ENCODE measurements at places on chromosomes 1 and 21. TPM values are rescaled to one million over a fixed set of nuclear protein-coding genes. Genes with fewer than 3 reads are reported as not detected.

- no peak for DNase-seq
These were observed 274.9 kb downstream of the RRAGC start for GRCh38 chr1:38584448-38585355.

GRCh38 chr1:65147424-65148177 lies 402 bp upstream of the AK4 start:
- DNase-seq = peak; percentile 52

DNA sequence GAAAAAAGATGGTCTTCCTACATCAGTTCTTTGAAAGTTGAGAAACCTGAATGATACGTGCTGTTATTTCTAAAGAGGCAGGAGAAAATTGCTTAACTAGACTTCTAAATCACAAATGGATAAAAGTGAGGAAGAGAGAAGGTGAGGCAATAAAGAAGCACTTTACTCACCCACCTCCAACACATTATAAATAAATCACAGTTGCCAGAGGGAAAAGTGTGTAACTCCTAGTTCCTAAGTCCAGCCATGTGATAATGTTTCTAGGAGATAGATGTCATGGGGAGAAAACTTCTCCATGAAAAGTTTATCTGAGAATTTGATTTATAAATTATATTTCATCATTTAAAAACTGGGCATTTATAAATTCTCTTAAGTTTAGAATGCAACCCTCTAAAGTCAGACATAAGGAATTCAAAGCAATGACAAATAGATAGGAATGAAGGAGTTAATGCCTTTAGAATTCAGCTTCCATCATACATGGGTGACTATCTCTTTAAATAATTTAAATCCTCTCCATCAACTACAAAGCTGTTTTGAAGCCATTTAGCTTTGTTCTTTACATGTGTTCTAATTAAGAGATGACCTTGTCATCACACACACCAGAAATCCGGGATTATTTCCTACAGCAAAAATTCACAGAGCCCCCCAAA lies 60.0 kb downstream of the NRIP1 start:
- DNase-seq = no peak

SEMA4A gene
- polyA plus RNA-seq = 1.2 TPM

DNA sequence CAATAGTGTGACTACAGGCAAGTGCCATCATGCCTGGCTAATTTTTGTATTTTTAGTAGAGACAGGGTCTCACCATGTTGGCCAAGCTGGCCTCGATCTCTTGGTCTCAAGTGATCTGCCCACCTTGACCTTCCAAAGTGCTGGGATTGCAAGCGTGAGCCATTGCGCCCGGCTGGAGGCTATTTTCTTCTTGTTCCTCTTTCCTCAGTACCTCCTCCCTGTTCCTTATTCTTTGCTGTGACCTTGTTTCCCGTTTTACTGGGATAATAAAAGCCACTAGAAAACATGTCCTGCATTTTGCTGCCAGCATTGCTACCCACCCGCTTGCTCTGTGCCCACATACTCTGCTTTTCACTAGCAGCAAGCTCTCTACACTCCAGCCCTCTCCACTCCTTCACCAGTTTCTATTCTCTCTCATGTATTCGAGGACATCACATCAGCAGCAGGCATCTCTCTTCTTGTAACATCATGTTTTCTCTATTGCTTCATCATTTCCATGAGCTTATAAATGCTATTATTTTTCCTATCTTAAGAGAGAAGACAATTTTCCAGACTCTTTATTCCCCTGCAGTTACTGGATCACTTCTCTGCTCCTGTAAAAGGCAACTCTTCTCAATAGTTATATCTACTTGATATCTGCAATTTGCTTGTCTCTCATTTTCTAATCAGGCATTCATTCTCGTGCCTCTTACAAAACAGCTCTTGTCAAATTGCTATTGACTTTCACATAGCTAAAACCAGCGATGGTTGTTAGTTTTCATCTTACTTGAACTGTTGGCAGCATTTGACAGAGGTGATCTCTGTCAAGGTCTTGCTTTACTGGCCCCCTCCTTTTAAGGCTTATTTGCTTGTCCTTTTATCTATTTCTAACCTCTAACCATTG lies 34.5 kb upstream of the C21orf91 start:
- DNase-seq = no peak

SYPL2 gene
- 3.0 TPM for polyA plus RNA-seq

- DNase-seq = no peak
These were observed 80.3 kb upstream of the CYYR1 start for GRCh38 chr21:26653430-26653829.

DNA sequence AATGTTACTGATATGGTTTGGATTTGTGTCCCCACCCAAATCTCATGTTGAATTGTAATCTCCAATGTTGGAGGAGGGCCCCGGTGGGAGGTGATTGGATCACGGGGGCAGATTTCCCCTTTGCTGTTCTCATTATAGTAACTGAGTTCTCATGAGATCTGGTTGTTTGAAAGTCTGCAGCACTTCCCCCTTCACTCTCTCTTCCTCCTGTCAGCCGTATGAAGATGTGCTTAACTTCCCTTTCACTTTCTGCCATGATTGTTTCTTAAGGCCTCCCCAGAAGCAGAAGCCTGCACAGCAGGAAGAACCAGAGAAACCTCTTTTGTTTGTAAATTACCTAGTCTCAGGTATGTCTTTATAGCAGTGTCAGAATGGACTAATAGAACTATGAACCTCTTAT lies 28.4 kb downstream of the TRIM33 start:
- no peak for DNase-seq

DNA sequence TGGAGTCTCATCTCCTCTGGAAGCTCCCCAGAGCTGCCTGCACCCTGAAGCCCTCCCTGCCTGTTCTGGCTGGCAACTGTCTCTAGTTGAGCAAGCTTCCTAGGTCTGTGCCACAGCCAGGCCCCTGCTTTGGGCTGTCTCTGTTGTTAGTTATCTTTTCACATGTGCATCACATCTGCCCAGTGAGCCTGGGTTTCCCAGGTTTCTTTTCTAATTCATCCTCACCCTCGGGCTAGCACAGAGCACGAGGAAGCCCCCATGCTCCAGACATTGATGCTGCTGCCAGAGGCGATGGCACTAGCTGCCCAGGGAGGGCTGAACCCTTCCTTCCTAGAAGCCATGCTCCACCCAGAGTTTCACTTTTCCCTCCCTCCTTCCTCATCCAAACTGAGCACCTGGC lies 27.2 kb downstream of the RASSF5 start:
- DNase-seq = no peak

DNA sequence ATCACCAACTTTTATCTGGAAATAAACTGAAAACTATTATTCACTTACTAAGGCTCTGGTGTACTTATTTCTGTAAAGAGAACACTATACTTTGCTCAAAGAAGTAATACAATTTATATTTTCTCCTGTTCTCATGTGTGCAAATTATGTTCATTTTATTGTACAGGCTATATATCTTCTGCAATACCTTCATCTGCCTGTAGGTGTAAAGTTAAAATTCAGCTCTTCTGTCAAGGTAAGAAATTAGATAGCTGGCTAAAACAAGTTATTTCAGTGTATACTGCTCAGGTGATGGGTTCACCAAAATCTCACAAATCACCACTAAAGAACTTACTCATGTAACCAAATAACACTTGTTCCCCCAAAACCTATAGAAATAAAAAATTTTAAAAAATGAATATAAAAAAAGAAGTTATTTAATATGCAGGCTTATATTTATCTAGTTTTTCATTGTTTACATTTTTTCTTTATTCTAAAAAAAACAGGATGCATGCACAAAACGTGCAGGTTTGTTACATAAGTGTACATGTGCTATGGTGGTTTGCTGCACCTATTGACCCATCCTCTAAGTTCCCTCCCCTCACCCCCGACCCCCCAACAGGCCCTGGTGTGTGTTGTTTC lies 81.5 kb downstream of the PTGER3 start:
- DNase-seq = no peak

DNA sequence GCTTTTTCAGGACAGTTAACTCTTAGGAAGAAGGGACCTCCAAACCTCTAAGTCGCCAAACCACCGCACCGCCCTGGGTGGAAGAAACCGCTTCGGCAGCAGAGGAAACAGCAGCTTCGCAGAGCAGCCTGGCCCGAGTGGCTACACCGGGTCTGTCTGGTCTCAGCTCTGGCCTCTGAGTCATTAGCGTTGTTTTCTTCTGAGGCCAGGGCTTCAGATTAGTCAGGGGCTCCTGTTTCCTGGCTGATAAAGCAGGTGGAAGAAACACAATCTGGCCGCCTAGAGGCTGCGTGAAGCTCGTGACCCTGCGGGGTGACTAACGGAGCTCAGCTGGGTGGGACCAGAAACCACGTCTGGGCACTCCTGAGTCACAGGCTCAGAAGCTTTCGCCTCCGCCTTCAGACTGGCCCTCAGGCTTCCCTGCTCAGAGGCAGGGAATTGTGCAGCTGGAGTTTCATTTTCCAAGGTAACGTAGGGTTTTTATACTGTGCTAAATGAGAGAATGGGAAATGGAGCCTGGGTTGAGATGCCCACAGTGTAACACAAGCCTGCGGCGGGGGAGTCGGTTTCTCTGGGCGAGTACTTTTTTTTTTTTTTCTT lies 44.9 kb downstream of the CHAF1B start:
- no peak for DNase-seq

DNA sequence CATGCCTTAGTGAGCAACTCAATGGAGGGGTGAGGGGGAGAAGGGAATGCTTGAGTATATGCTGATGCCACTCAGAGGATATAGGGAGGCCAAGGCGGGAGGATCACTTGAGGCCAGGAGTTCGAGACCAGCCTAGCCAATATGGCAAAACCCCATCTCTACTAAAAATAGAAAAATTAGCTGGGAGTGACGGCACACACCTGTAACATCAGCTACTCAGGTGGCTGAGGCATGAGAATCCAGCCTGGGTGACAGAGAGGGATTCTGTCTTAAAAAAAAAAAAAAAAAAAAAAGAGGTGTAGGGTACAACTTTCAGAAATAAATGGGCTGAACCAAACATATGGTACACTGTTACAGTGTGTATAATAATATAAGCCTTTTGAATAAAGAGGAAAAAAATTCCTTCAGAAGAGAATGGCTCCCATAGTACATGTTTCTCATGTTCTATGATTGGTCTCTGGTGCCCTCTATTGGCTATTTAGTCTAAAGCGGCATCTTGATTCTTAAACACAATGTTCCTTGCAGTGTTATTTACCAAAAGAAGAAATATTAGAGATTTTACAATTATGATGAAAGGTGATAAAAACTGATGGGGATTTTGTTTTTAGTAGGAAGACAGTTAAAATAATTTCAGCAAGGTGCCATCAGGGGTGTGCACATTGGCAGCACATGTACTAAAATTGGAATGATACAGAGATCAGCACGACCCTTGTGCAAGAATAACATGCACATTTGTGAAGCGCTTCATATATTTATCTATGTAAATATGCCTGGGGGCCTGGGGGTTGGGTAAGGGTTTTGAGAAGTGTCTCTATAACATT lies 109.8 kb downstream of the PATJ start:
- DNase-seq = no peak

RSPH1 gene
- polyA plus RNA-seq = 0.16 TPM

GRCh38 chr21:40829791-40830190 lies 17.2 kb downstream of the DSCAM start:
- no peak for DNase-seq

GRCh38 chr1:207155028-207155427 lies 51.0 kb downstream of the C4BPA start:
- no peak for DNase-seq

DNA sequence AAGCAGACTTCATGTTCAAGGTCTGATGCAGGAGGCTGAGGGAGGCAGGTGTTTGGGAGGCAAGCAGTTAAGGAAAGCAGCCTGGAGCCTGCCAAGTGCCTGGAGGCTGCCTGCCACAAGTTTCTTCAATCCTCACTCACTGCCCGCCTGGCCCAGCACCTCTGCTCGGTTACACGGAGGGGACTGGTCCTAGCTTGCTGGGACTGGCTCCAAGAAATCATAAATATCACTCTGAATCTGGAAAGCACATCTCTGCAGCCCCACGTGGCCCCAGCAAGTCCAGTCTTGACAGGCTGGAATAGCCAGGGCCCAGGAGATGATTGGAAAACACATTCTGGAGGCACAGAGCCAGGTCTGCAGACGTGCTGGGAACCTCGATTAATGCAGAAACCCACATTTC lies 83.9 kb downstream of the BCAR3 start:
- DNase-seq = no peak

DNA sequence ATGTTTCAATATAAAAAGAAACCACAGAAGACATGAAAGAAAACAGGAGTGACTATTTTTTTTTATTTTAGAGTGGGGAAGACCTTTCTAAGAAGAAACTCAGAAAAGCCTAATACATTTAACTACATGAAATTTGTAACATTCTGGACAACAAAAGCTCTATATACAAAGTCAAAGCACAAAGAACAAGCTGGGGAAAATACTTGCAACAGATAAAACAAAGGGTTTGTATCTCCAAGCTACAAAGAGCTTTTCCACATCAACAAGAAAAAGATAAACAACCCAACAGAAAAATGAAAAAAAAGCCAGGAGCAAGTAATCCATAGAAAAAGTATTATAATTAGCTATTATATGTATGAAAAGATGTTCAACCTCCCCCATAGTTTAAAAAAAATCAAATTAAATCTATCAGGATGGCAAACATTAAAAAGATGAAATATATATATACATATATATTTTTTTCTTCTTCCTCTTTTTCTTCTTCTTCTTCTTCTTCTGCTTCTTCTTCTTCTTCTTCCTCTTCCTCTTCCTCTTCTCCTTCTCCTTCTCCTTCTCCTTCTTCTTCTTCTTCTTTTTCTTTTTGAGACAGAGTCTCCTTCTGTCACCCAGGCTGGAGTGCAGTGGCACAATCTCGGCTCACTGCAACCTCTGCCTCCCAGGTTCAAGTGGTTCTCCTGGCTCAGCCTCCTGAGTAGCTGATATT lies 49.1 kb upstream of the EPS8L3 start:
- DNase-seq = no peak

DNA sequence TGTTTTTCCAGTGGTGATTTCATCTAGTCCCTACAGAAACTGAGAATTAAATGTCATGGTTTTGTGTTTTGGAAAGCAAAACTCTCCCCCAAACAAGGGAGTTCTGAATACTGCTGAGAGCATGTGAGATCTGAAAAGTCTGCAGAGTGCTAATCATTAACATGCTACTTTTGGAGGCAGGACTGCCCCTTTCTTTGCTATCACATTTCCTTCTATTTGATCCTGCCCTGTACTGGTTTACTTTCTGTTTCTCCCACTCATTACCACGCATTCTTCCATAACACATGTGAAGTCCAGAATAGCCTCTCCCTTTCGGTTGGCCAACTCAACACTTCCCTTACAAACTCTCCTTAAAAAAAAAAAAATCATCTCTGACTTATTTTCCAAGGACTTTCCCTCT lies 63.6 kb downstream of the GADD45A start:
- no peak for DNase-seq

DNA sequence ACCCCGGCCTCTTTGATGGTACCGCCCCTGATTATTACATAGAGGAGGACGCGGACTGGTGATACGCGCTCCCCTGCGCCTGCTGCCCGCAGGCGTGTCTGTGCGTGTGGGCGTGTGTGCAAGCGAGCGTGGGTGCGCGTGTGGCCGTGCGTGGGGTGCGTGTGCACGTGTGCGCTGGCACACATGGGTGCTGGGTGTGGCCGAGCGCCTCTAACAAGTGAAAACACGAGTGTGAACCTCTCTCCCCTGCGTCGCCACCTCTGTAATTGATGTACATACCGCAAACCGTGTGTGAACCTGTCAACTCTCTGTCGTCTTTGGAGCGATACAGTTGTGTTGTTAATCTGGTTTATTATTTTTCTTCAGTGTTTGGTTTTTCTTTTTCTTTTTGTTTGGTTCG lies 87.8 kb upstream of the TMEM51 start:
- no peak for DNase-seq

IFNAR1 gene
- 52.8 TPM for polyA plus RNA-seq
